Sigmoid colon (tissue), 7 donors: ENCODE measurements at places on chromosomes 7 and 10. TPM values are rescaled to one million over a fixed set of nuclear protein-coding genes. Genes with fewer than 3 reads are reported as not detected.

DNA sequence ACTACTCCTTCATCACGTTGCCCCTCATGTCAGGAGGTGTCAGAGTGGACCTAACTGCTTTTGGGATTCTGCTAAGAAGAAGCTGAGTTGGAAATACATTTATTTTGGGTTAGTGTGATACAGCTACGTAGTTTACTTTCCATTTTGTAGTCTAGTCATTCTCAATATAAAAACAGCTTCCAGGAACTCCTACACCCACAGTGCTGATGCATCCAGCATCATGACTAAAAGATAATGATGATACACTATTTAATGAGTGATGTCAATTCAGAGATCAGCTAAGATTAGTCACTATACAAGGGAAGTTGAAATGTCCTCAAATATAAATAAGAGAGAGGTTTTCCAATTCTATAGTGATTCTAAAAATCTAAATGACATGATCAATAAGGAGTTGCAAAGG is 264.2 kb upstream of the SLC26A5 start:
- no peak overlapping the region for H3K27ac ChIP-seq
- H3K4me3 ChIP-seq, result no peak overlapping the region
- H3K36me3 ChIP-seq, result no peaks in the 10 kb centered on the region
- no peak for DNase-seq
- H3K27me3 ChIP-seq, result no peaks in the 10 kb centered on the region

- no peaks in the 10 kb centered on the region for H3K4me1 ChIP-seq
- no peaks in the 10 kb centered on the region for H3K27me3 ChIP-seq
- no peak overlapping the region for H3K4me3 ChIP-seq
Observed at GRCh38 chr7:99876491-99876890, 342 bp downstream of the OR2AE1 start.

- no peak overlapping the region for H3K27ac ChIP-seq
- H3K4me1 ChIP-seq, result no peaks in the 10 kb centered on the region
- DNase-seq, result no peak
Observed at GRCh38 chr7:22339725-22340390, 17.1 kb downstream of the RAPGEF5 start.

GRCh38 chr10:43078986-43079273 is 2.1 kb downstream of the RET start:
- no peak overlapping the region for H3K4me3 ChIP-seq
- peaks cover 34% of the 10 kb centered on the region for H3K27me3 ChIP-seq
- no peak overlapping the region for H3K27ac ChIP-seq
- H3K36me3 ChIP-seq, result no peaks in the 10 kb centered on the region

GRCh38 chr10:29237786-29238185 is 51.1 kb upstream of the LYZL1 start:
- no peak for DNase-seq
- H3K36me3 ChIP-seq, result no peaks in the 10 kb centered on the region
- H3K27me3 ChIP-seq, result no peaks in the 10 kb centered on the region
- H3K27ac ChIP-seq, result no peak overlapping the region

DNA sequence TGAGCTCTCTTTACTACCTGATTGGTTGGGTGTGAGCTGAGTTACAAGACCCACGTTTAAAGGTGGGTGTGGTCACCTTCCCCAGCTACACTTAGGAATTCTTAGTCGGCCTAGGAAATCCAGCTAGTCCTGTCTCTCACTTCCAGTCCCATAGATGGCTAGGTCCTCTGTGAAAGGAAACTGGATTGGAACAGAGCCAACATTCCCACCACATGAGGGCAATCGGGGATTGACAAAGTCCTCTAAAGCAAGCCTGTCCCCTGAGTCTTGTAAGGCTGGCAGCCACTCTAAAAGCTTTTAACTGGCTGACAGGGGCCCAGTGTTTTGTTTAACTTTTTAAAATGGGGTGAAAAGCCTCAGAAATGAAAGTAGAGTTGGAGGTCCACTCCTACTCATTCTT is 15.1 kb upstream of the CROT start:
- no peaks in the 10 kb centered on the region for H3K36me3 ChIP-seq
- H3K27me3 ChIP-seq, result no peaks in the 10 kb centered on the region
- no peaks in the 10 kb centered on the region for H3K4me1 ChIP-seq
- H3K4me3 ChIP-seq, result no peak overlapping the region
- no peak overlapping the region for H3K27ac ChIP-seq

- no peaks in the 10 kb centered on the region for H3K36me3 ChIP-seq
- H3K4me3 ChIP-seq, result no peak overlapping the region
- peaks cover 36% of the 10 kb centered on the region for H3K4me1 ChIP-seq
- H3K27me3 ChIP-seq, result no peaks in the 10 kb centered on the region
Observed at GRCh38 chr10:50580262-50580891, 43.4 kb downstream of the SGMS1 start.

GRCh38 chr7:82429408-82429807 is 14.2 kb downstream of the CACNA2D1 start:
- no peaks in the 10 kb centered on the region for H3K36me3 ChIP-seq
- no peak overlapping the region for H3K27ac ChIP-seq
- no peak overlapping the region for H3K4me3 ChIP-seq
- no peak for DNase-seq
- H3K27me3 ChIP-seq, result no peaks in the 10 kb centered on the region
- peaks cover 40% of the 10 kb centered on the region for H3K4me1 ChIP-seq

Gene NODAL
- polyA plus RNA-seq, result not detected

- no peaks in the 10 kb centered on the region for H3K36me3 ChIP-seq
- H3K4me1 ChIP-seq, result no peaks in the 10 kb centered on the region
Observed at GRCh38 chr10:8544057-8544380, 489.5 kb downstream of the GATA3 start.

Gene SYT15
- polyA plus RNA-seq, result 1.7 TPM

DNA sequence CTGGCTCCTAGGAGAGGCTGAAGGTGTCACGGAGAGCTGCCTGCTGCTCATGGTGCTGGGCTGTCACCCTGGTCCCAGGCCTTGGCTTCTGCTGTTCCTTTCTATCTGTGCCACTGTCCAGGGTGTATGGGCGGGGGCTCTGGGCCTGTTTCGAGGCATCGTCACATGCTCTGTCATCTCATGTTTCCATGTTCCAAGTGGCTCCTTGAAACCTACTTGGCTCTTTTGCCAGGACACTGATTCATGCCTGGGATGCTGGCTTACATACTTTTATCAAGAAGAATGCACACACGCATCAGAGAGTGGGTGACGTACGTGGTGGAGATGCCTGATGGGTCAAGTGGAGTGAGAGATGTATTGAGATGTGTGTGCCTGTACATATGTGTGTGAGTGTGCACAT is 50.9 kb downstream of the ADCY1 start:
- DNase-seq, result no peak
- no peak overlapping the region for H3K27ac ChIP-seq
- no peaks in the 10 kb centered on the region for H3K27me3 ChIP-seq
- no peaks in the 10 kb centered on the region for H3K36me3 ChIP-seq
- H3K4me3 ChIP-seq, result no peak overlapping the region
- no peaks in the 10 kb centered on the region for H3K4me1 ChIP-seq

Gene CLDN3
- 174 TPM for polyA plus RNA-seq

Gene NIPSNAP2
- polyA plus RNA-seq, result 39.6 TPM

- no peaks in the 10 kb centered on the region for H3K36me3 ChIP-seq
- DNase-seq, result no peak
- H3K27ac ChIP-seq, result no peak overlapping the region
Observed at GRCh38 chr7:55557666-55558188, 14.6 kb downstream of the VOPP1 start.

Gene HSPA12A
- 3.6 TPM for polyA plus RNA-seq

DNA sequence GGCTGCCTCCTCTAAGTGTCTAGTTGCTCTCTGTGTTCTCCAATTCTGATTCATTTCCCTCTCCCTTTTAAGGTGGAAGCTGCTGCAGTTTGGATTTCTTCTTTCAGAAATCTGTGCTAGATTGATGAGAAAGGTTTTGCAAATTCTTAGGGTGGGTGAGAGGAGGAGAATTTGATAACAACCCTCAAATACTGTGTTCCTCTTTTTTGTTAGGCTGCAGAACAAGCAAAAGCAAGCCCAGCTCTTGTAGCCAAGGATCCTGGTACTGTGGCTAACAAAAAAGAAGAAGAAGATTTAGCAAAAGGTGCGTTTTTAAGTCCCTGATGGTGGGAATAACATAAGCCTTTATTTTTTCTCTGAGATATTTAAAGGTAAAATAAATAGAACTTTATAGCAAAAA is 49.1 kb downstream of the STAM start:
- H3K4me1 ChIP-seq, result no peaks in the 10 kb centered on the region
- peaks cover 4% of the 10 kb centered on the region for H3K36me3 ChIP-seq
- DNase-seq, result no peak
- H3K27ac ChIP-seq, result no peak overlapping the region
- no peak overlapping the region for H3K4me3 ChIP-seq
- H3K27me3 ChIP-seq, result no peaks in the 10 kb centered on the region

- no peak overlapping the region for H3K4me3 ChIP-seq
- no peak for DNase-seq
- no peak overlapping the region for H3K27ac ChIP-seq
- H3K36me3 ChIP-seq, result no peaks in the 10 kb centered on the region
- H3K4me1 ChIP-seq, result peaks cover 25% of the 10 kb centered on the region
- H3K27me3 ChIP-seq, result no peaks in the 10 kb centered on the region
Observed at GRCh38 chr10:34690383-34691049, 124.6 kb downstream of the PARD3 start.

Gene CEP41
- 2.8 TPM for polyA plus RNA-seq

- no peaks in the 10 kb centered on the region for H3K27me3 ChIP-seq
- peak overlapping the region; percentile 43 for H3K4me3 ChIP-seq
- peaks cover 73% of the 10 kb centered on the region for H3K4me1 ChIP-seq
- no peak for DNase-seq
- H3K27ac ChIP-seq, result peak overlapping the region; percentile 87
Observed at GRCh38 chr7:30914596-30914995, 2.9 kb downstream of the AQP1 start.

Gene ZP3
- polyA plus RNA-seq, result 1.4 TPM

GRCh38 chr10:24882047-24882698 is 70.2 kb downstream of the PRTFDC1 start:
- no peaks in the 10 kb centered on the region for H3K27me3 ChIP-seq
- DNase-seq, result no peak
- no peaks in the 10 kb centered on the region for H3K36me3 ChIP-seq
- no peak overlapping the region for H3K27ac ChIP-seq
- peaks cover 9% of the 10 kb centered on the region for H3K4me1 ChIP-seq

DNA sequence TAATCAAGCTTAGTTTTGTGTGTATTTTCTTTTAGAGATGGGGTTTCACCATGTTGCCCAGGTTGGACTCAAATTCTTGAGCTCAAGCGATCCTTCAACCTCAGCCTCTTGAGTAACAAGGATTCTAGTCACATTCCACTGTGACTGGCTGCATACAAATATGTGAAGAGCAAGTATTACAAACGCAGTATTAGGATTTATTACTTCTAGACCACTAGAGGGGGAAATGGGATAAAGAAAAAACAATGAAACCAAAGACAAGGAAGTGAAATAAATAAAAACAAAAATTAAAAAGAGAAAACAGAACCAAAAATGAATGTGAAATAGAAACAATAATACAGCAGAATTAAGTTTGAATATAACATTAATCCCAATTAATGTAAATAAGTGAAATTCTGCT is 308.7 kb downstream of the ANKRD30A start:
- no peak overlapping the region for H3K4me3 ChIP-seq
- H3K27me3 ChIP-seq, result no peaks in the 10 kb centered on the region
- DNase-seq, result no peak
- no peaks in the 10 kb centered on the region for H3K4me1 ChIP-seq
- H3K36me3 ChIP-seq, result no peaks in the 10 kb centered on the region

Gene PDK4
- 38.4 TPM for polyA plus RNA-seq

Gene LIPA
- 240 TPM for polyA plus RNA-seq

Gene ITPRID1
- 0.71 TPM for polyA plus RNA-seq

- no peak for DNase-seq
- peak overlapping the region; percentile 72 for H3K27ac ChIP-seq
- no peaks in the 10 kb centered on the region for H3K36me3 ChIP-seq
- no peak overlapping the region for H3K4me3 ChIP-seq
- H3K4me1 ChIP-seq, result no peaks in the 10 kb centered on the region
Observed at GRCh38 chr10:17216217-17216900, 11.7 kb upstream of the VIM start.

GRCh38 chr7:88020953-88021665 is 87.1 kb downstream of the ADAM22 start:
- no peaks in the 10 kb centered on the region for H3K27me3 ChIP-seq
- H3K4me1 ChIP-seq, result no peaks in the 10 kb centered on the region
- no peaks in the 10 kb centered on the region for H3K36me3 ChIP-seq
- no peak overlapping the region for H3K4me3 ChIP-seq
- H3K27ac ChIP-seq, result no peak overlapping the region

Gene PDE6C
- not detected for polyA plus RNA-seq

DNA sequence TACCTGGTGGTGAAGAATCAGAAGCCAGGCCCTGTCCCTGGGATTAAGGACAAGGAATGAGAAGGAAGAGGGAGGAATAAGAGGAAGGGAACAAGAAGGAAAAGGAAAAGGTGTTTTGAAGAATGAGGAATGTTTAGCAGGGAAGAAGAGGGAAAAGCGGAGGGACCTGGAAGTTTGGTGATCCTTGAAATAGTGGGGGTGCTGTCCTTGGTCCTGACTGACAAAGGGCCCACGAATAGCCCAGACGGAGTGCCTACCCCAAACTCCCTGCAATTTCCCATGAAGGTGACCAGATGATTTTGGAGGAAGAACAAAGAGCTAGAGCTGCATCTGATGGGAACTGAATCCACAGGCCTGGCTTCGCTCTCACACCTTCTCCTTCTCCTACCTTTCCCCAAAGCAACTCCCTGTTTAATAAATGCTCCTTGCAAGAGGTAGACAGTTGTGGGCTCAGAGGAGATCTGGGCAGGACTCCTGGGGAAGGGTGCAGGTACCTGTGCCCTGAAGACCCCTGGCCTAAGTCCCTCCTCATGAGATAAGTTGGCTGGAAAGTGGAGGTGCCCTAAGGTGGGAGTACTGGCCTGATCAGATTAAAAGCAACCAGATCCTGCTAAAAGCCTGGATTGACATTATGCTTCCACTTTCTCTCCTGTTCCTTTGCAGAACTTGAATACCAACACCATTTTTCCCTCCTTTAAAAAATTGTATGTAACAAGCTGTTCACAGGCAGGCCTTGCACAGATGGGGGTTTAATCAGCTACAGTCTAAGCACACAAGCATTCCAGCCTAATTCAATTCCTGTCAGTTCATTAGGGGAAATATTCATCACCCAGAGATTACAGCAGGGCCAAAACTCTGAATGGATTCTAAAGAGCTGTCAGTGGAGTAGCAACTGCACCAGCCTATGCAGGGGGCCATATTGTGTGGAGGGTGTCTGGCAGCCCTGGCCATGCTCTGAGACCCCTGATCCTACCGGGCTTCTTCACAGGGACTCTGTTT is 19.4 kb downstream of the KAZALD1 start:
- no peaks in the 10 kb centered on the region for H3K36me3 ChIP-seq
- no peak overlapping the region for H3K27ac ChIP-seq
- no peak for DNase-seq
- H3K4me3 ChIP-seq, result no peak overlapping the region
- H3K27me3 ChIP-seq, result peaks cover 60% of the 10 kb centered on the region

Gene NEUROG3
- polyA plus RNA-seq, result 1.4 TPM

Gene VWDE
- polyA plus RNA-seq, result under 0.01 TPM

GRCh38 chr7:138663725-138664710 is 37.1 kb downstream of the SVOPL start:
- H3K36me3 ChIP-seq, result no peaks in the 10 kb centered on the region
- no peak for DNase-seq
- peaks cover 15% of the 10 kb centered on the region for H3K27me3 ChIP-seq
- peaks cover 7% of the 10 kb centered on the region for H3K4me1 ChIP-seq
- peak overlapping the region; percentile 16 for H3K4me3 ChIP-seq

GRCh38 chr7:67448271-67448670 is 451.6 kb downstream of the TYW1 start:
- H3K27me3 ChIP-seq, result no peaks in the 10 kb centered on the region
- H3K4me1 ChIP-seq, result no peaks in the 10 kb centered on the region
- no peak for DNase-seq
- H3K36me3 ChIP-seq, result no peaks in the 10 kb centered on the region
- H3K4me3 ChIP-seq, result no peak overlapping the region
